ENCODE measurements at places on chromosomes 4 and X.
A peak's percentile ranks its signal among the peaks of the same experiment; 100 is the strongest.

GRCh38 chr4:62661821-62662220, 1461.7 kb downstream of the ADGRL3 start:
- no peak for DNase-seq

- no peak for DNase-seq
These were observed 66.2 kb upstream of the TACR3 start for GRCh38 chr4:103786014-103786413.

DNA sequence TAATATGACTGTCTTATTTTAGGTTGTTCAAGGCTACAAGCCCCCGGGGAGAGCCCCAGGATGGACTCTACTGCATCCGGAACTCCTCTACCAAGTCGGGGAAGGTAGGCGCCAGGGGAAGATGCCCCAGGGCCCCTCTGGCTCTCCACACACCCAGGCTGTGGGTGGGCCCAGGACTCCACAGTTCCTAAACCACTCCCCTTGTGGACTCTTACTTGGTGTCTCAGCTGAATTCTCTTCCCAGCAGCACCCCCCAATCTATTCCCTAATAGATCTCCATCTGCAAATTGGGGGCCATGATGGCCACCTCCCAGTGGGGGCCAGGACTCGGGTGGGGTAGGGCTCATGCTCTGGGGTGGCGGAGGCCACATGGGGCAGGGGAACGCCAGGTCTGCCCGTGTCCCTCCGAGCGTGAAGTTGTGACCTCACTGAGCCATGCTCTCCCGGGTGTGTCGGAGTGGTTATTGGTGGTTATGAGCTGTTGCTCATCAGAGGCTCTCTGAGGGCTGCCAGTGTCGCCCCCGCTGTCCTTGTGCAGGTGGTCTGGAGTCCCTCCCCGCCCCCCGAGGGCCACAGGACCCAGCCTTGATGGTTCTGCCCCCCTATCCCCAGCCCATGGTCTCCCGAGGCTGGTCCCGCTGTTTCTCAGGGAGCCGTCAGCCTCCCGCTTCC, 11.2 kb upstream of the ADD1 start:
- DNase-seq, result no peak

DNA sequence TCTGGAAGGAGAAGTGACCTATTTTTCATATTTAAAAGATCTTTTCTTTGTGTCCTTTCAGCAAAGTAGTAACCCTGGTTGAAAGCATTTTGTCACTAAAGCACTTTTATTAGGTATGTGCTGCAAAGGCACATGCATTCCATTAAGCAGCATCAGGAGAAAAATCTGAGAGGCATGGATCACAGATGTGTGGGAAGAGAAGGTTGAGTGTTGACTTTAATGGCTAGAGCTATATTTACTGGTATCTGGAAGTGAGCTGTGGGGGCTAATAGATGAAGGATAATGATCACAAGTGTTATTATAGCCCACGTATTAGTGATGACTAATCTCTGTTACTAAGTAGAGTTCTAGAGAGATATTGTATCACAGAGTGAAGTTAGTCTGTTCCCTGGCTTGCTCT, 1520.7 kb downstream of the ARAP2 start:
- DNase-seq, result no peak

GRCh38 chrX:12770440-12770839, 20.8 kb upstream of the PRPS2 start:
- DNase-seq, result no peak

GRCh38 chr4:5708449-5709206, at the start of gene EVC2:
TSS of gene EVC2 (minus strand) at chr4:5708559. CDS start at chr4:5708513, 46 bp downstream.
- peak; percentile 49 for DNase-seq

DNA sequence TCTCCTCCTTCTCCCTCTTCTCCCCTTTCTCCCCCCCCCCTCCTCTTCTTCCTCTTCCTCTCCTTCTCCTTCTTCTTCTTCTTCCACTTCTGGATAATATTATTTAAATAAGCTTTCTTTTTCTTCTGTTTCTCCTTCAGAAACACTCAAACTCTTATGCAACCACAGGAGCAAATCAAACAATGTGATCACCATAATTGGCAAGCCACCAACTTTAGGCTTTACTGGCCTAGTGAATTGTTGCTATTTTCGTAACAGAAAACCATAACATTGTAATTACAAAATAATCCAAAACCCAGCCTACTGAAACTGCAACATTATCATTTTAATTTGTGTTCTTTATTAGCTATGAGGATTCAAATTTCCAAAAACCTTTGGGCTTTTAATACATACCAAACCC, 14.3 kb downstream of the DCAF8L1 start:
- DNase-seq, result no peak

DNA sequence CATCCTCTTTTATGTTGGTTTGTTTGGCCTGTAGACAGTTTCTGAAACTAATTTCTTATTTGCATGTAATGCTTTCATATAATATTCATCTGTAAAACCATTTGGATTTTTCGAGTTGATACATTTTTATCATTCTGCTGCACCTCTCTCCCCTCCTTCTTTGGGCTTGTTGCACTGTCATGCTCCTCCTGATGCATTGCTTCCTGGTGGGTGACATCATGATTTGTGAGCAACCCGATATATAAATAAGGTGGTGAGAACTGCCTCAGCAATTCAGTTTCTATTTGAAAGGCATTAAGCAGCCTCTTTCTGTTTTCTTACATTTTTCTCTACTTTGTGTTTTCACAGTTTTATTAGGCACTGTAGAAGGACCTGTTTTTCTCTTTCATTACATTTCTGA, 515.7 kb downstream of the RPA4 start:
- no peak for DNase-seq

- DNase-seq, result no peak
These were observed 212.8 kb upstream of the PDE5A start for GRCh38 chr4:119841361-119841760.

DNA sequence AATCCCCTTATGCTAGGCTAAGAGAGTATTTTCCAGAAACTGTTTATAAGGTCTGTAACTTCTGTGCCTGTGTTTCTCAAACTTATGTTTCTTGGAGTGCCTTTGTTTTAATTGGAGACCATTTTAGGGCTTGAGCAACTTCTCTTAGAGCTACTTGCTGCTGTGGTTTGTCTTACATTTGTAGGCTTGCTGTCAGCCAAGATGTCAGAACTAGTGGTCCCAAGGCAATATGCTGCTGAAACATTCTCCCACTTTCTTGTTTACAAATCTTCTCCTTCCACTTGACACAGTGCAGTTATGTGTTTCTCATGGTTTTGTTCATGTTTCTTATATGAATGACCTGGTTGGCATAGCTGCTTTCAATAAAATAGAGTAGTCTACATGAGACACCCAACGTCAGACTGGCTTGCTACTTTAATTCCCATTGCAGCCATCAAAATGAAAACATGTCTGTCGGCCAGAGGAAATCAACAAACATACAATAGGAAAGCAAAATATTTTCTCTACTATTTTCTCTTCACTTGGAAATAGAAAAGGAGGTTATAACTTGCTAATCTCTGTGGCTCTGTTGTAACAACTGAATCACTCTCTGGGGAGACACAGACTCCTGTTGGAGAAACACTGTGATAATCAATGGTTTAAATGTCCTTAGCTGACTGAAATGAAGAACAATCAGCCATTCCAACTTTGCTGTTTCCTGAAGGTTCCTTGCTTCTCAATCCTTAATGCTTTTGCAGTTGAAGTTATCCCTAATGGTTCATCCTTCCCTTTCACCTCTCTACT, 426.4 kb downstream of the PDGFC start:
- DNase-seq, result no peak

DNA sequence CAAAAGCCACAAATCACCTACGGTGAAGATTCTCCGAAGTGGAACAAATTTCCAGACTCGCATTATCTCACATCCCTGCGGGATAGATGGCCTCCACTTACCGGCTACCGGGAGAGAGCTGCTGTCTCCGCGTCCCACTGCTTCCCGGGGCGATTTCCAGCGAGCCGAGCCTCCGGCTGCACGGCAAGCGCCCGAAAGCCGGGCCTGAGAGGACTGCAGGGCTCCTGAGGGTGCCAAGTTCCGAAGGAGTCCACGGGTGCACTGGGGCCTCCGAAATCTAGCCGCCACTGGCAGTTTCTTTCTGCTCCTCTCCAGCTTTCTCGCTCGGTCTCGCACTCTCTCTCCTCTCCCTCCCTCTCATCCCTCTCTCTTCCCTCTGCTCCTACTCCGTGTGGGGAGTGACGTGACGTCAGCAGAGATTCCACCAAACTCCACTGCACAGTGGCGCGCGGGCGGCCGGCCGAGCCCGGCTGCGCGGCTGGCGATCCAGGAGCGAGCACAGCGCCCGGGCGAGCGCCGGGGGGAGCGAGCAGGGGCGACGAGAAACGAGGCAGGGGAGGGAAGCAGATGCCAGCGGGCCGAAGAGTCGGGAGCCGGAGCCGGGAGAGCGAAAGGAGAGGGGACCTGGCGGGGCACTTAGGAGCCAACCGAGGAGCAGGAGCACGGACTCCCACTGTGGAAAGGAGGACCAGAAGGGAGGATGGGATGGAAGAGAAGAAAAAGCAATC, 14.0 kb upstream of the PITX2 start:
- no peak for DNase-seq

DNA sequence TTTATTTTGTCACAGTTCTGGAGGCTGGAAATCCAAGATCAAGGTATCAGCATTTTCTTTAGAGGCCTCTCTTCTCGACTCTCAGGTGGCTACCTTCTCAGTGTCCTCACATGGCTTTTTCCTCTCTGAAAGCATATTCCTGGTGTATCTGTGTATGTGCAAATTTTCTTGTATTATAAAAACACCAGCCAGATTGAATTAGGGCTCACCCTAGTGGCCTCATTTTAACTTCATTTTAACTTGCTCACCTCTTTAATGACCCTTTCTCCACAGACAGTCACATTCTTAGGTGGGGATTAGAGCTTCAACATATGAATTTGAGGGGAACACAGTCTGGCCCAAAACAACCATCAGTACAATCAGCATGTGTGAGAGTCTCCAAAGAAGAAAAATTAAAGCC, 542.4 kb upstream of the FAM241A start:
- no peak for DNase-seq

DNA sequence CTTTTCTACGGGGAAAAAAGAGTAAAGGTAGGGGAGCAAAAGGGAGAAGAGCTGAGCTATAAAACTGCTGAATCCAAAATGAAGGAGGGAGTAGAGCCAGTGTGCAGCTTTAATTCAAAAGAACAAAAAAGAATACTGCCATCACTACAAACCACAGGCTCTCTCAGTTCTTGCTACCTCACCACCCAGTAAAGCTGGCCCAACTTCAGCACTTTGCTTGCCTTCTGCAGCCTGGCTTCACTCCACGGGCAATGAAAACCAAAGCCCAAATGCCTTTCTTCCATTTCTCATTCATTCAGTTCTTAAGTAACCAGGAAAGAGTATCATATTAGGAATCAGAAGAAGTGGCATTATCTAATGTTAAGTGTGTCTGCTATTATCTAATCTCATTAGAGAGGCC, 376.8 kb downstream of the BCOR start:
- DNase-seq, result no peak

- DNase-seq, result no peak
These were observed 82.9 kb upstream of the TAB3 start for GRCh38 chrX:30971774-30972603.

DNA sequence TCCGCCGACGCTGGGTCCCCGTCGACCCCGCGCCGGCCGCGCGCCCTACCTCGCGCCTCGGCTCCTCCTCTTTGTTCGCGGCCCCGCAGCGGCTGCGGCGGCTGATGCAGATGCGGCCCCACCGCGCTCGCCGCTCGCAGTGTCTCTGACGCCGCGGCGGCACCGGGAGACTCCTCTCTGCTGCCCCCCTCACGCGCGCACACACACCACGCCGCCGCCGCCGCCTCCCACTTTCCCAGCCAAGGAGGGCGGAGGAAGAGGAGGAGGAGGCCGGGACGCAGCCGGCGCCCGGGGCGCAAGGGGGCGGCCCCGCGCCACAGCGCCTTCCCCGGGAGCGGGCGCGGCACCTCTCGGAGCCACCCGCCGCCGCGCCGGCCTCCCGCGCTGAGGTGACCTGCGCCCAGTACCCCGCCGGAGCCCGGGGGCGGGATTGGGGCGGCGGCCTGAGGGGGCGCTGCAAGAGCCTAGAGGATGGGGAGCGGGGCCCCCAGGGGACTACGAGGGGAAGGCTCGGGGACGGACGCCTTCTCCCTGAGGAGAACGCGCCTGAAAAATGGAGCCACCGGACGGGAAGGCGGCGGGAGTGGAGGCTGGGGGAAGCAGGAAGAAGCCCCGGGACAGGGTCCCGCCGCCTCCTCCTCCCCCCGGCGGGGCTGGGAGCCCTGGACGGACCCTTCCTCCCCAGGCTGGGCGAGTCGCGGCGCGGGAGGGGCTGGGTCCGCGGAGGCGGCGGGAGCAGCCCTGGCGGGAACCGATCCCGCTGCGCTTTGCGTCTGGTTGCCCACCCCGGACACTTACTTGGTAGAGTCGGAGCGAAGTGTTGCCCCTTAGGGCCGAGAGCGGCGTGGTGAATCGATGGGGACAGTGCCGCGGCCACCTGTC, at the start of gene SH3RF1:
Gene SH3RF1, minus strand, starts transcription at position 147 of the 882 bp plus-strand sequence. CDS start 1,744 bp downstream, outside the sequence.
- peak; percentile 75 for DNase-seq

DNA sequence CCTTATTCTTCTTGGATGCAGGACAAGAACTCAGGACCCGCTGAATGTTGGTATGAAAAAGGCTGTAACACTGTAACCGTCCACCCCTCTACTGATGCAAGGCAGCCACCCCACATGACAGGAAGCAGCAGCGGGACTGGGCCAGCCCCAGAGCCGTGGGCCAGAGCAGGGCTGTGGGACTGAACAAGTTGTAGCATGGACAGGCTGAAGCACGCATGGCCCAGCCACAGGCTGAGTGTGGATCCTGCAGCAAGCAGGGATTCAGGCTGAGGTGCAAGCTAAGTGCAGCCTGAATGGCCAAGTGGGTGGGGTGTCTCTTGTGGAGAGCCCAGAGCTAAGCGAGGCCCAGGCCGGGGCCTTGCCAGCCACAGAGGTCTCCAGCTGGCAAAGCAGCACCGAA, 632.2 kb downstream of the SPOCK3 start:
- no peak for DNase-seq

GRCh38 chr4:151744614-151745013, 16.2 kb downstream of the GATB start:
- no peak for DNase-seq

DNA sequence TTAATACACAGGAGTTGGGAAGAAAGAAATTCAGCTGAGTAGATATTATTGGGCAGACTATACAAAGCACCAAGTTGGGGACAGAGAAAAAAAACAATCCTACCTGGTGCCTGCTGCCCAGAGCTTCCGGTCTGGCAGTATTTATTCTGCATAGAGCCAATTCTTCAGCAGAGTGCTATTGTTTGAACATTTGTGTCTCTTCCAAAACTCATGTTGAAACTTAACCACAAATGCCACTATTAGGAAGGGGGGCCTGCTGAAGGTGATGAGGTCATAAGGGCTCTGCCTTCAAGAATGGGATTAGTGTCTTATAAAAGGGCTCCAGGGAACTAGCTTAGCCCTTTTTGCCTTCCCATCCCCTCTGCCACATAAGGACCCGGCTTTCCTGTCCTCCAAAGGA, 136.2 kb downstream of the EVC2 start:
- DNase-seq, result no peak

GRCh38 chr4:169621731-169622492, 1.5 kb downstream of the CLCN3 start:
- no peak for DNase-seq

- no peak for DNase-seq
These were observed 4.1 kb upstream of the RS1 start for GRCh38 chrX:18676050-18676449.

GRCh38 chr4:56671373-56671772, 9.7 kb downstream of the HOPX start:
- DNase-seq, result no peak

GRCh38 chr4:48635310-48635709, 144.8 kb downstream of the FRYL start:
- DNase-seq, result no peak
